ENCODE measurements at places on chromosomes 1 and 21.

DNA sequence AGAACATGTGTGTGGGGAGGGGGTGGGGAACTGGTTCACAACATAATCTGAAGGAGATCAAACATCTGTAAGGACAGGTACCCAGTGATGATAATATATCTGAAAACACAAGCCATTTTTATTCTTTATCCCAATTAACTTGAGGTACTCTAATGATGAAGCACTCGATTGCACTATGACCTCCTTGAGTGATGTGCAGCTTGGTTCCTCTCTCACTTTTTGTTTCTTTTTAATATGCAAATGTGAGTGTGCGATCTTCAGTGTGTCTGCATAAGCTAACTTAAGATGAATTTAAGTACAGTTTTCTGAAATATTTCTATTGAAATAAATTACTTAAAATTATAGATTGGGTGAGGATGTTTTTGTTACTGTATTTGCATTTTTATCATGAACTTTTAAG, 50.6 kb upstream of the ANGPTL1 start:
- DNase-seq = no peak

DNA sequence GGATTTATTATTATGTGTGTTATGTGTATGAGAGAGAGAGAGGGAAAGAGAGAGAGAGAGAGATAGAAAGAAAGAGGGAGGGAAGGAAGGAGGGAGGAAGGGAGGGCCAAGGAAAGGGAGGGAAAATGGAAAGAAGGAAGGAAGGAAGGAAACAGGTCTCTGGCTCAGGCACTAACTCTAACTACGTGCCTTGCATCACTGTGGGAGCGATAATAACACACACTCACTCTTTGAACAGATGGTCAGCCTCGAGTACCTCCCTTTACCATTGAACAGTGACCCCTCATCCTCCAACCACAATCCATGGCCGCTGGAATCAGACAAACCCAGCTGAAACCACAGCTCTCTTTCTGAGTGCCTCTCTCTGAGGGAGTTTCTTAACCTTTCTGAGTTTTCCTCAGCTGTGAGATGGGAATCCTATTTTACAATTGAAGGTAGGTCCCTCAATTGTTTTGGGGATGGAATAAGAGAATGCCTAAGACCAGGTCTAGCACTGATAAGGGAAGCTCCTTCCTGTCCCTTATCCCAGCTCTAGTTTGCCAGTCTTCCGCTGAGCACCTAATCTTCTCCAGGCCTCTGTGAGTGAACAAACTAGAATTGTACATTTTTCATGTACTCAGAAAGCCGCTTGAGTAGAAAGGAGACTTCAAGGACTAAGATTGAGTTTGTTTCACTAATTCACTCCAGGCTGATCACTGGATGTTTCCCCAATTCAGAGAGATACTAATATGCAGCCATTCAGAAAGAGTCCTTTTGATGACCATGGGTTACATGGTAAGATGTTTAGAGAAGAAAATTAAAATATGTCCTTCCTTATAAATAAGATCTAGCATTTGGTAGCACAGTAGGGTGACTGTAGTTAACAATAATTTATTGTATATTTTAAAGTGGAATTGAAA, 62.8 kb downstream of the IRF2BP2 start:
- DNase-seq = no peak

DNA sequence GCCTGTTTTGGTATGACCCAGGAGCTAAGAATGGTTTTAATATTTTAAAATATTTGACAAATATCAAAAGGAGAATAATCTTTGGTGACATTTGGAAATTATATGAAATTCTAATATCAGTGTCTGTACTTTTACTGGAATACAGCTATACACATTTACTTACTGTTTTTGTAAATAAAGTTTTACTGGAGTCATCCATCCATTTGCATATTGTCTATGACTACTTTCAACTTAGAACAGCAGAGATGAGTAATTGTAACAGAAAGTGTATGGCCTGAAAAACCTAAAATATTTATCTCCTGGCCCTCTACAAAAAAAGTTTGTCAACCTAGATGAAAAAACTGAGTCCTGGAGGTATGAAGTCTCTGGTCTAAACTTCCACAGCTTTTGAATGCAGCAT, 5.8 kb upstream of the MAP3K7CL start:
- no peak for DNase-seq

DNA sequence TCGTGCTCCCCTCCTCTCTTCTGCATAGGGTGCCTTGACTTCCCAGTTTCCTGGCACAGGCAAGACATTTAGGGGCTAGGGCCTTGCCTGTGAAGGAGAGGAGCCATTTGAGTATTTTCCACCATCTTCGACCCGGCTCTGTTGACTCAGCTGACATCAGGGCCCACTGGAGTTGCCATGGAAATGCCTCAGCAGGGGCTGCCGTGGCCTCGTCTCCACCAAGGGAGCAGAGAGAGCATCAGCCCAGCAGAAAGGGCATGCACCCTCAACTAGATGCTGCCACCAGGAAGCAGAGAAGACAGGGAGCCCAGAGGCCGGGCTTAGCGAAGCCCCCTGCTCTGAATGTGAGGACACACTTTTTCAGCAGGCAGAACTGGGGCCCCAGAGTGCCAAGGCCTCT, 101.9 kb upstream of the ACTL8 start:
- no peak for DNase-seq

- no peak for DNase-seq
Measured at GRCh38 chr1:54604572-54605370, 18.6 kb downstream of the FAM151A start.

GRCh38 chr21:38075833-38076587, 159.8 kb upstream of the KCNJ6 start:
- DNase-seq = no peak

DNA sequence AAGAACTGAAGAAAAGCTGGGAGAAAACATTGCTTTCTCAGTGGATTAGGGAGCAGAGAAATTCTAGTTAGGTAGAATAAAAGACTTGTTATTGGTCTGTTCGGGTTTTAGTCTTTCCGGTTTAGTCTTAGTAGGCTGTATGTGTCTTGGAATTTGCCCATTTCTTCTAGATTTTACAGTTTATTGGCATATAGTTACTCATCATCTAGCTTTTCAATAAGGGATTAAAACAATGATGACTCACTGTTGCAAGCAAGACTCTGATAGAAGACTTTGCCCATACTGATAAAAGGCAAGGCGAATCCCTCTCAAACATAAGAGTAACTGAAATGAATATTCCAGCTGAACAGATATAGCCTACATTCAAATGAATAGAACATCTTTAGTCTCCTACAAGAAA, 62.3 kb downstream of the GPR137B start:
- no peak for DNase-seq

DNA sequence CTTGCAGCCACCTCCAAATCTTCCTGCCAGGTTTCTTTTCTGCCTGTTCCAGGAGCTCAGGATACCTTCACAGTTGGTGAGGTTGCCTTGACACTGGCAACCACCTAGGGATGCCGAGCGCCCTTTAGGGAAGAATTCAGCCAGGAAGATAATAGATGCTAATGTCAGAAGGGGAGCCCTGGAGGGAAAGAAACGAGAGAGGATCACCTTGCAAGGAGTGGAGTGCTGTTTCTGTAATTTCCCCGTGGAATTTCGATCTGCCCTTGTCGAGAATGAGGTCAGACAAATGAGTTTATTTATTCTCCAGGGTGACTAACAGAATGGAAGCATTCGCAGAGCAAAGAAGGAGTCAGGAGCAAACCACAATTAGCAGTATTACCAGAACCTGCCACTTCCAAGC, 315.8 kb upstream of the KAZN start:
- DNase-seq = no peak

DNA sequence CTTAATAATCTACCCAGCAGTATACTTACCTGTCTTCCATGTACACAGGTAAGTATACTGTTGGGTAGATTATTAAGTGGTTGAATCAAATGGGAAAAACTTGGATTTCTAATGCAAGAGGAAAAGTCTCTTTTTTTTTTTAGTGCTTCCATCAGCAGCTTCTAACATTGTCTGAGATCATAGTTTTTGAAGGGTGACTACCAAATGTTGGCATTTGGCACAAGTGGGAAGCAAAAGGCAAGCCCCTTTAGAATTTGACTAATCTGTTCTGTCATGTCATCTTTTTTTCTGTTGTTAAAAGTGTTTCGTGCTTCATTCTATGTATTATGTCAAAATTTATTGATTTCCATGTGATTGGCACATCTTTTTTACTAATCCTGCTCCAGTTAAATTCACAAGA, 547 bp downstream of the FMO1 start:
- no peak for DNase-seq

GRCh38 chr1:13808729-13809131, 108.7 kb downstream of the PRDM2 start:
- DNase-seq = no peak

- no peak for DNase-seq
Measured at GRCh38 chr1:29631836-29632805, 395.8 kb downstream of the PTPRU start.
